G401 (cell line): ENCODE measurements at places on chromosomes 16 and 17. TPM values are rescaled to one million over a fixed set of nuclear protein-coding genes. Genes with fewer than 3 reads are reported as not detected.

CNGB1 gene
- not detected in 2 replicates for total RNA-seq

TRPV3 gene
- 0.25 and 0.61 TPM in 2 replicates for total RNA-seq

B4GALNT2 gene
- not detected in 2 replicates for total RNA-seq

SSH2 gene
- 4.5 and 6.4 TPM in 2 replicates for total RNA-seq

CCDC57 gene
- total RNA-seq, result 16.6 and 22.1 TPM in 2 replicates

CCL17 gene
- not detected in 2 replicates for total RNA-seq

CDH13 gene
- total RNA-seq, result 10.5 and 10.8 TPM in 2 replicates

TP53TG3 gene
- total RNA-seq, result 2.1 TPM in 1 of 2 replicates, not detected in the other

DNAAF8 gene
- total RNA-seq, result not detected in 2 replicates

FOXK2 gene
- total RNA-seq, result 52.8 and 57.7 TPM in 2 replicates

PLK1 gene
- 34.7 and 54.4 TPM in 2 replicates for total RNA-seq

PLLP gene
- total RNA-seq, result 1.5 and 2.7 TPM in 2 replicates

MED31 gene
- 16.4 and 27.2 TPM in 2 replicates for total RNA-seq

PAQR4 gene
- total RNA-seq, result 29.0 and 43.4 TPM in 2 replicates

SPAG5 gene
- 78.8 and 91.2 TPM in 2 replicates for total RNA-seq

HLF gene
- 0.12 and 0.95 TPM in 2 replicates for total RNA-seq

HSPB9 gene
- not detected in 2 replicates for total RNA-seq

LGALS9B gene
- not detected in 2 replicates for total RNA-seq

PYY gene
- not detected in 2 replicates for total RNA-seq

TEX19 gene
- 5.5 and 5.7 TPM in 2 replicates for total RNA-seq

NGFR gene
- 2.7 and 3.9 TPM in 2 replicates for total RNA-seq

CTNS gene
- 22.2 and 28.2 TPM in 2 replicates for total RNA-seq

LRRC46 gene
- total RNA-seq, result 0.12 TPM in 1 of 2 replicates, not detected in the other
